LHCN-M2 (cell line): ENCODE measurements at places on chromosomes 2 and 18. TPM values are rescaled to one million over a fixed set of nuclear protein-coding genes. Genes with fewer than 3 reads are reported as not detected.

DNA sequence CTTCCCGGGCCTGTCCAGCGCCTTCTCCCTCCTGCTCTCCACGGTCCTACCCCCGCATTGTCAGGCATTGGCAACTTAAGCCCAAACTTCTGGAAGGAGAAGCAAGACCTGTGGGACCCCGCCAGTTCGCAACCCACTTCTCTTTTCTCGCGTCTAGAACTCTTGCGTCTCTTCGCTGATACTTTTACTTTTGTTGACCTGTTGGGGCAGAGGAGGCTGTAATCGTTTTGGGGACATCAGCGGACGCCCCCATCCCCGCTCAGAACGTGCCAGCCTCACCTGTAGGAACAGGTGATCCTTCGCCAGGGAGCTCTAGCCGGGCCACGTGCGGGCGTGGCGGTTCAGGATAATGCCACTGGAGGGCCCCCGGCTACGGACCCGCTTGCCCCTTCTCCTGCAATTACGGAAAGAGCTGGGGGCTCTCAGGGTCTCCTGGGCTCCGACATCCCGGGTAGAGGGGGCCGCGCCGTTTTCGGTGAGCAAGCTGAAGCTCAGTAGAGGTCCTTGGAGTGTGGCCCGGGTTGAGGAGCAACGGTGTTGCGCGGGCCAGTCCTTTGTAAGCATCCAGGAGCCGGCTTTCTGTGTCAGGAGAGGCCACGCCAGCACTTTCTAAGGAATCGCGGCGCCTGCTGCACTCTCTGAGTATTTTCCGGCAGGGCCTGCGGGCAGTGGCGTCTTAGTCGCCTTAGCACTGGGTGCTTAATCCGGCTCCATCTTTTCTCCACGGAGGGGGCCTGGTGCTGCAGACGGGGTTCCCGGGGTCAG, 1.6 kb downstream of the MTCL1 start:
- DNase-seq, result no peak

GRCh38 chr18:46344416-46345180, 240.4 kb downstream of the HAUS1 start:
- DNase-seq, result no peak

DNA sequence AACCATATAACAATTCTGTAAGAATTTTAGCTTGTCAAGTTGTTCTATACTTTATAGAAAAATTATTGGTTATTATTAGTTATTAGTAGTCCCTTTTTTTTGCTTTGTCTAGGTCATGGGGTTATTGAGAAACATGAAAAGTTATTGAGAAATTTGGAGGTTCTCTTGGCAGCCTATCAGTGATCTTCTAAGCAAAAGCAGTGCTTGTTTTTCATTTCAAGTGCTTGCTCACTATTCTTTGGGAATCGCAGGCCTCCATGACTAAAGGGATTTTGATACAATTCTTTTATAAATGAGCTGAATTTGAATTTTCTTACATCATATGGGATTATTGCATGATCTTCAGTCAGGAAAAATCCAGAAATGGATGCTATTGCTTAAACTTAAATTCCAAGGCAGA, 25.8 kb downstream of the PLEKHA3 start:
- DNase-seq, result no peak

DNA sequence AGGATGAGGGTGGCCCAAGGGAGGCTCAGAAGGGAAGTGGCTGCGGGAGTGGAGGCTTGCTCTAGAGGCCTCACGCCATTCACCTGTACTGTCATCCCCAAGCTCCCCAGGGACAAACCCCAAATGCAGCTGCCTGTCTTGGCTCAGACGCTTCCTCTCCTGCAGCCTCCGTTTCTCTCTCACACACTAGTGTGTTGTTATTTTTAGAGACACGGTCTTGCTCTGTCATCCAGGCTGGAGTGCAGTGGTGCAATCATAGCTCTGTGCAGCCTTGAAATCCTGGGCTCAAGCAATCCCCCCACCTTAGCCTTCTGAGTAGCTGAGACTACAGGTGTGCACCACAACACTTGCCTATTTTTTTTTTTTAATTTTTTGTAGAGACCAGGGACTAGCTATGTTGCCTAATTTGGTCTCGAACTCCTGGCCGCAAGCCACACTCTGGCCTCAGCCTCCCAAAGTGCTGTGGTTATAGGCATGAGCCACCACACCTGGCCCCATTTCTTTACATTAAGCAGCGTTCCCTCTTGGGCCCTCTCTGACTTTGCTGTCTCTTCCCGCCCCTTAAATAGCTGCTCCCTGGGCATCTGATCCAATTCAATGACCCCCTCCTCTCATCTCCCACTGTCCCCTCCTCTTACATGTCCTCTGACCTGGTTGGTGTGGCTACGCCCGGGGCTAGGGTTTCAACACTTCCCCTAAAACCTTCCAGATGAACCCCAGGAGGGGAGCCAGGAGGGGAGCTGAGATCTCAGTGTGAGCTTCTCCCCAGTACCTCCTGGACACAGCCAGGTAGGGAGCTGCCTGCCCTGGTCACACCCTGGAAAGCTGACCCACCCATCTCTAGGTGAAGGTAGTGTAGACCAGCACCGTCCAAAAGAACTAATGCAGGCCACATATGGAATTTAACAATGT, 24.0 kb upstream of the LOXHD1 start:
- no peak for DNase-seq

Gene STARD6
- not detected in 2 replicates for total RNA-seq

DNA sequence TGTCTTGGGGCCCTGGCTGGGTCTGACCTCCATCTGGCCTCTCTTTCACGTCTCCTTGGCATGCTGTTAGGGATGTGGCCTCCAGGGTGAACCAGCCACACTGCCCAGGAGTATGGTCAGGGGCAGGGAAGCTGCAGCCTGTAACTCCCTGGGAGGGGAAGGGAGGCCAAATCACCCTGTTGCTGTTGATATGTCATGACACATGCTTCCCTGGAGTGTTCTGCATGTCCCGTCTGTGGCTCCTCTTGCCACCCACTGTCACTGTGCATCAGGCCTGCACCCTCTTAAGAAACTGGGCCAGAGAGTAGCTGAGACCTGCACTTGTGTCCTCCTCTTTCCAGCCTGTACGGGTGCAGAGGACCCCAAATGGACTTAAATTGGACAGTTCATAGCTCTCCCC, 221.3 kb downstream of the FHOD3 start:
- DNase-seq, result peak; percentile 31
